Left ventricle myocardium inferior (tissue), 1 donor: ENCODE measurements at places on chromosomes 3 and 15.

DNA sequence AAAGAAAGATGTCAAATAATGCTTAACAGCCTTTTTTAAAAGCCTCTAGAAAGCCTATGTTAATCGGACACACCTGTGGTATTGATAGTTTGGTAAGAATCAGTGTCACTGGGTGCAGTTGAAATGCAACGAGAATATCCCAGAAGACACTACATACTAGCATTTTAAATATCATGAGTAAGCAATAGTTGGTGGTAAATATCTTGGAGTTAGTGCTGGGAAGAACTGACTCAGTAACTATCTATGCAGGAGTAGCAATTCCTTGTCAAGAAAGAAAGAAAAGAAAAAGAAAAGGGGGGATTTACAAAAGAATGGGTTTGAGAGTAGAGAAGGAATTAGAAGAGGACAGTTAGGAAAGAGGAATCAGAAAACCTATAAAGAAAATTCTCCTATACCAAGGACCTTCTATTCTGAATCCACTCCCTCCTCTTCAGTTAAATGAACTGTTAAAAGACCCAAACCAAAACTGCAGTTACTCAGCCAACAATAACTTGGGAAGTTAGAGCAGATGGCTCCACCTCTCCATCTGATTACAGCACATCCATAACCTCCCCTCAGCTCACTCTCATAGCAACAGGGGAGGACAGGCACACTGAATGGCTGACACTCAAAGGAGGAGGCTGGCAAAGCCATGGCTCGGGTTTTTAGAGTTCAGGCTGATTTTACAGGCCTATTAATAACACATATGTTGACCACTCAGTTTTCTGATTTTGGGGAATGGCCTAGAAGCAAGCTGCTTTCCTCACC lies 207.6 kb upstream of the MDFIC2 start:
- no peak for DNase-seq

- no peak for DNase-seq
Measured at GRCh38 chr3:2589336-2589969, 490.8 kb downstream of the CNTN4 start.

DNA sequence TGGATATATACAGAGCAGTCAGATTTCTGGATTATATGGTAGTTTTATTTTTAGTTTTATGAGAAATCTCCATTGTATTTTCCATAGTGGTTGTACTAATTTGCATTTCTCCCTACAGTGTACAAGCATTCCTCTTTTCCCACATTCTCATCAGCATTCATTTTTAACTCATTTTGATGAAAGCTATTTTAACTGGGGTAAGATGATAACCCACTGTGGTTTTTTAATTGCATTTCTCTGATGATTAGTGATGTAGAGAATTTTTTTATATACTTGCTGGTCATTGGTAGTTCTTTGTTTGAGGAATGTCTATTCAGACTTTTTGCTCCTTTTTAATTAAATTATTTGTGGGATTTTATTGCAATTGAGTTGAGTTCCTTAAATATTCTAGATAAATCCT lies 903.6 kb downstream of the DIPK2A start:
- DNase-seq, result no peak

DNA sequence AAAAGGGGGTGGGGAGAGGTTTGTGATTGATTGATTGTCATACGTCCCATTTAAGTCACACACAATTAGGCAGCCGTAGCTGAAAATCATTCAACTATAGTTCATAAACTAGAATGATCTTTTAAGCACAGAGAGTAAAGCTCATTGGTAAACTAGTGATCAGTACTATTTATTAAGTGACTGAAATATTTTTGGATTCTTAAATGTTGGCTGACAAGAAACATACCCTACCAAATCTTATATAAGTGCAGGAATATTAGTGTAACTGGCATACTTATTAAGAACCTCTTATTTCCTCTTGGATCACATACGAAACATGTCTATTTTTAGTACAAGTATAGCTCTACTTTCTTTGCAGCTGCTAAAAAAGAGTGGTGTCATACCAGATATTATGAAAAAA lies 8.4 kb upstream of the ABHD10 start:
- DNase-seq, result no peak

- DNase-seq, result no peak
Measured at GRCh38 chr15:60844511-60845174, 365.7 kb upstream of the ICE2 start.

- DNase-seq, result no peak
Measured at GRCh38 chr3:192827863-192828594, 89.6 kb downstream of the MB21D2 start.

DNA sequence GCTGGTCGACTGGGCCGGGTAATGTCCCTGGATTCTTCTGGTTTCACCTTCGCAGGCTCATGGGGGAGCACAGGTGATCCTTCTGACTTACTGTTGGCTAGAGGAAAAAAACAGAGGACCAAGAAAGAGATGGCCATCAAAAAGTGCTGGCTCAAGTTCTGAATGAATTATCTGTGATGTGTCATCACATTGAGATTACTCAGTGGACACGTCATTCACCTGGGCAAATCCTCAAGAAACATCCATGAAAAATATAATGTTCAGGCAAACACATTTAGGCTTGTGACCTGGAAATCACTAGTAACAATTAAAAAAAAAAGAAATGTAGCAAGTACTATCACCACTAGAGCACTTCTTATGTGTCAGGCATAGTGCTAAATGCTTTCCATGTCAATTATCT lies 81.5 kb upstream of the SLC2A2 start:
- DNase-seq, result no peak
